ENCODE measurements at places on chromosomes 2 and 18. TPM values are rescaled to one million over a fixed set of nuclear protein-coding genes. Genes with fewer than 3 reads are reported as not detected.

DNA sequence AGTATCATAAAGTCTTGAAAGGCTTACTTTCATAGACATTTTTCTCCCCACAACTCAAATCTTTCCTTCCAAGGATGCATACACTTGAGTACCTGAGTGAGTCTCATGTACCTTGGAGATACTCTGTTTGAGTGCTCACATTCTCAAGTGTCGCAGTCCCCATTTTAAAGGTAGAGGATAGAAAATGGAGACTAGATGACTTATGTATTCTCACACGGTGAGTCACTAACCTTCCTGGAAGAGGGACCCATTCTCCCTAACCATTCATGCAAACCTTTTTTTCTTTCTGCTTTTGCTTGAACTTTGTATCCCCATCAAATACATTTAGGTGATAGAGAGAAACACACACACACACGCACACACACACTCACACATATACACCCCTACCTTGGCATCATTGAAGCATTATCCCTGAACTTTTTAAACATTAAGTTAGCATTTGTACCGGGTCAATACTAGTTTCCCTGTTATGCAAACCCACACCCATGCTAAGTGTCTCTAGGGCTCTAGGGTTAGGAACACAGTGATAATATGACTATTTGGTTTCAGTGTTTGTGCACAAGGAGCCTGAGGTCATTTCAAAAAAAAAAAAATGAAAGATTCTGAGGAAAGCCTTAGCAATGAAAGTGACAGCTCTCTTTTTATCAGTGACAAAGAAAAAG lies 236.2 kb downstream of the IKZF2 start:
- H3K4me3 ChIP-seq: no peak overlapping the region
- no peak overlapping the region for H3K27ac ChIP-seq
- peaks cover 17% of the 10 kb centered on the region for H3K4me1 ChIP-seq
- no peaks in the 10 kb centered on the region for H3K27me3 ChIP-seq
- no peak for DNase-seq
- H3K36me3 ChIP-seq: no peaks in the 10 kb centered on the region

- DNase-seq: no peak
- H3K4me1 ChIP-seq: peaks cover 44% of the 10 kb centered on the region
- H3K4me3 ChIP-seq: peak overlapping the region; percentile 95
- no peak overlapping the region for H3K27ac ChIP-seq
- H3K36me3 ChIP-seq: peaks cover 25% of the 10 kb centered on the region
- no peaks in the 10 kb centered on the region for H3K27me3 ChIP-seq
These were observed 1.7 kb downstream of the MFF start for GRCh38 chr2:227326783-227327182.

Gene LIMS4
- total RNA-seq: not detected

Gene EVX2
- total RNA-seq: not detected

DNA sequence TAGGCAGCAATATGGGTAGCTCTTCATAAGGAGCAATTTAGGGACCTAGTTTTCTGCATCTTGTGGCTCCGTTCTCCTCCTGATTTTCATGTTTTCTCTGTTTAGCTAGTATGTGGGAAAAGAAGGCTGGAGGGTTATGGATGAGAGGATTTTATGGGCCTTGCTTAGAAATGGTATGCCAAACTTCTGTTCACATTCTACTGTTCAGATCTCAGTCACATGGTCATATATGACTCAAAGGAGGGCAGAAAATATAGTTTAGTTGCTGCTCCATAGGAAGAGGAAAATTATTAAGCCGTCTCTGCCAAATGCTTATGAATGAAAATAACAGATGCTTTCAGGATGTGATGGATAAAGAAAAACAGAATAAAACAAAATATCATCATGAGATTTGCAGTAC lies 361.8 kb upstream of the CWC22 start:
- DNase-seq: no peak
- no peak overlapping the region for H3K4me3 ChIP-seq
- H3K27ac ChIP-seq: no peak overlapping the region
- no peaks in the 10 kb centered on the region for H3K4me1 ChIP-seq
- no peaks in the 10 kb centered on the region for H3K27me3 ChIP-seq

Data from activated CD4-positive, alpha-beta T cell treated with anti-CD3 and anti-CD28 coated beads, Interleukin-2, amount 10 ng/mL, durations not matched to agents 7 days and 5 days (primary cell).